ENCODE measurements at places on chromosomes 16 and 17.

- DNase-seq = no peak
These were observed 123.4 kb upstream of the NOL11 start for GRCh38 chr17:67594115-67594880.

GRCh38 chr17:72605543-72605942 is 484.7 kb downstream of the SOX9 start:
- no peak for DNase-seq

- peak; percentile 26 for DNase-seq
These were observed 16.5 kb downstream of the CD300LB start for GRCh38 chr17:74514632-74515334.

DNA sequence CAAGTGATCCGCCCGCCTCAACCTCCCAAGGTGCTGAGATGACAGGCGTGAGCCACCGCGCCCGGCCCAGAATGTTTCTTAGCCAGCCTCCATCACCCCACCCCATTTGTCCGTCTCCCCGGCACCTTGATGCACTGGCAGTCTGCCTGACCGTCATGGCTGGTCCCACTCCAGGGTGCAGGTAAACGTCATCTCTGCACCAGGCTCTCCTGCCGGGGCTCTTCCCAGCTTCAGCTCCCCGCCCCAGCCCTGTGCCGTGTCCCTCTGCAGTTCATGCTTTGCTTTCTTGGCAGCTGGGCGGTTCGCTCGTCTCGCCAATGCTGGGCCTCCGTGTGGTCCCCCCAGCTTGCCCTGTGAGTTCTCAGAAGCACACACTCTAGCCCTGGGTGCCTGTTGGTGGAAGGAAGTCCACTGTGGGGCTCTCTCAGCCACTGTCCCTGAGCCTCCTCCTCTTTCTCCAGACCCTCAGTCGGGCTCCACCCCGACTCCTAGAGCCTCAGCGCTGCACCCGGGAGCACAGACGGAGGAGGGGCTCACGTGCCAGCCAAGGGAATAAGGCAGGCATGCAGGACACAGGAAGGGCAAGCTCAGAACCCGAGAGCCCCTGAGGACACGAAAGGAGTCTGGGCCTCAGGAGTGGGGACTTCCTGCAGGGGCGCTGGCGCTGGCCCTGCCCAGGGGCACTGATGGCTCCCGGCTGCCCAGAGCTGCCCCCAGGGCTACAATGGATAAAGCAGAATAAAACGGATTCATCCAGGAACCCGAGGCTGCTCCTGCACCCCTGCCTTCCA is 12.0 kb downstream of the HS3ST6 start:
- no peak for DNase-seq

GRCh38 chr16:35305476-35305875 is 1846.1 kb downstream of the TP53TG3F start:
- no peak for DNase-seq

GRCh38 chr17:6162892-6163291 is 92.7 kb downstream of the WSCD1 start:
- DNase-seq = no peak

GRCh38 chr17:77654850-77655249 is 303.7 kb upstream of the TNRC6C start:
- no peak for DNase-seq

GRCh38 chr17:67531291-67531690 is 154.2 kb downstream of the PITPNC1 start:
- DNase-seq = no peak

GRCh38 chr17:7552621-7553051 is 3.8 kb downstream of the TNFSF12 start:
- DNase-seq = no peak

DNA sequence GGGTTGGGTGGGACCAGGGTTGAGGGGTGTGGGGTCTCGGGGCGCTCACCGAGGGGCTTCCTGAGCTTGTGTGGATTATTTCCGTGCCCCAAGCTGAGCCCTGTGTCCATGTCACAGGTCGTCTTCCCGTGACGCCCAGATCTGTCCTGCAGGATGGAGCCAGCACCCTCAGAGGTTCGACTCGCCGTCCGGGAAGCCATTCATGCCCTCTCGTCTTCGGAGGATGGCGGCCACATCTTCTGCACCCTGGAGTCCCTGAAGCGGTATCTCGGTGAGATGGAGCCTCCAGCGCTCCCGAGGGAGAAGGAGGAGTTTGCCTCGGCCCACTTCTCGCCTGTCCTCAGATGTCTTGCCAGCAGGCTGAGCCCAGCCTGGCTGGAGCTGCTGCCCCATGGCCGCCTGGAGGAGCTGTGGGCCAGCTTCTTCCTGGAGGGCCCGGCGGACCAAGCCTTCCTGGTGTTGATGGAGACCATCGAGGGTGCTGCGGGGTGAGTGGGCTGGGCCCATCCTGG is 1.0 kb downstream of the TELO2 start:
- no peak for DNase-seq

- DNase-seq = no peak
These were observed 20.9 kb downstream of the RNF213 start for GRCh38 chr17:80281516-80281915.

DNA sequence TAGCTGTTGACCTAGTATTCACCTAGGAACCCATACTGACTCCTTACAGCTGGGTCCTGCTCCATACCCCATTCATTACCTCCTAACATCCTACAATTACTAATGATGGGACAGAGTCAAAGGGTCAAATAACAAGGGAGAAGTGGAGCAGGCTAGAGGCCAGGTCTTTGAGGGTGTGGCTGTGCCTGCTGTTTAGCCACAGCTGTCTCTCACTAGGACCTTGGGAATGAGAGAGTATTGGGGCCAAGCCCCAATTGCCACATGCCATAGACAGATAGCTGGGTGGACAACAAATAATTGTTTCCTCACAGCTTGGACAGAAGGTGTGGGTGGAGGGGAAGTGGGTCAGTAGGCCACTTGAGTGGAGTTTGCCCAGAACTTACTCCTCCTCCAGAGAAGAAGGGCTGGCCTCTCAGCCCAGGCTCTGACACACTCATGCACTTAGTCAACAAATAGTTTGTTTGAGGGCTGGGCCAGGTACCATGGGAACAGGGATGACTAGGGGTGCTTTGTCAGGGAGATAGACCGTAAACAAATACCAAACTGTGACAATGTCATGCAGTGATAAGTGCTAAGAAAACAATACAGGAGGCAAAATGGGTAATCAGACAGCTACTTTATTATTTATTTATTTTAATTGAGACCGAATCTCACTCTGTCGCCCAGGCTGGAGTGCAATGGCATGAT is 10.2 kb upstream of the CENPT start:
- DNase-seq = no peak

DNA sequence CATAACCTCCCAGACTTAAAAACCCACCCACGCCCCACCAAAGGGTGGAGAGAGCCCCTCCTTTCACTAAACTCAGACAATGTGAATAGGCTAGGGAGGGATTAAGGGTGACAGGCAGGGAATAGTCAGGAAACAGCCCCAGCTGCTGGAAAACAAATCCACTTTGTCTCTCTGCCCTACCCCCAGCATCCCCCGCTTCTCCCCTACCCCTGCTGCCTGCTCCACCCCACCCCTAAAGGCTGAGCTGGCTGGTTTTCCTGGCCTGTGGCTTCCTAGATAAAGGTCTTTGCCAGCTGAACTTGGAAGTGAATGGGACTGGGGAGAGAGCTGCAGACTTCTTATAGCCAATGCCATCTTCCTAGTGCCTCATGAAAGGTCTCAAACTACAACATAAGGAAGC is 15.0 kb downstream of the CAVIN1 start:
- no peak for DNase-seq

DNA sequence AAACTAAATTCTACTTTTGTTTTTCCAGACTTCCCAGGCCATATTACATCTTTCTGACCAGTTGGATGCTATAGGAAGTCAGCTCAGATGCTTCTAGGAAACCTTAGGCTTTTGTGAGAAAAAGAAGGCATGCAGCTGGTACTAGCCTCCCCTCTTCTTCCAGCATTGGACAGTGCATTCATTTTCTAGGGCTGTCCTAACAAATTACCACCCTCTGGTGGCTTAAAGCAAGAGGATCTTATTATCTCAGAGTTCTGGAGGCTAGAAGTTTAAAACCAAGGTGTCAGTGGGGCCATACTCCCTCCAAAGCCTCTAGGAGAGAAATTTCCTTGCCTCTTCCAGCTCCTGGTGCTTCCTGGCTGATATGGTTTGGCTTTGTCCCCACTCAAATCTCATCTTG is 467.8 kb downstream of the SLC39A11 start:
- DNase-seq = no peak

DNA sequence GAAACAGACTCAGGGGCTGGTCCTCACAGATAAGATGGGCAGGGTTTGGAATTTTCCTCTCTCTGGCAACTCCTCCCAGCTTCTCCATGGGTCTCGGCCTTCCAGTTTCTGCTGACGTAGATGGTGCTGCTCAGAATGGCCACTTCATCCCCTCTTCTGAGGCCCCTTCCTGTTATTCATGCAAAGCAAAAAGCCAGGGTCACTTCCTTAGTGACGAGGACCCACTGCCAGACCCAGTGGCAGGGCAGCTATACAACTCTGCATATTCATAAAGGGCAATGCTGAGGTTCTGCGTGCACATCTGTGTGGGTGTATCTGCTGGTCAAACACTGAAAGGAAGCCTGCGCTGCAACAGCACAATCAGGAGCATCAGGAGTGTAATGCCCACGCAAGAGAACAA is 108.8 kb downstream of the WSCD1 start:
- no peak for DNase-seq

DNA sequence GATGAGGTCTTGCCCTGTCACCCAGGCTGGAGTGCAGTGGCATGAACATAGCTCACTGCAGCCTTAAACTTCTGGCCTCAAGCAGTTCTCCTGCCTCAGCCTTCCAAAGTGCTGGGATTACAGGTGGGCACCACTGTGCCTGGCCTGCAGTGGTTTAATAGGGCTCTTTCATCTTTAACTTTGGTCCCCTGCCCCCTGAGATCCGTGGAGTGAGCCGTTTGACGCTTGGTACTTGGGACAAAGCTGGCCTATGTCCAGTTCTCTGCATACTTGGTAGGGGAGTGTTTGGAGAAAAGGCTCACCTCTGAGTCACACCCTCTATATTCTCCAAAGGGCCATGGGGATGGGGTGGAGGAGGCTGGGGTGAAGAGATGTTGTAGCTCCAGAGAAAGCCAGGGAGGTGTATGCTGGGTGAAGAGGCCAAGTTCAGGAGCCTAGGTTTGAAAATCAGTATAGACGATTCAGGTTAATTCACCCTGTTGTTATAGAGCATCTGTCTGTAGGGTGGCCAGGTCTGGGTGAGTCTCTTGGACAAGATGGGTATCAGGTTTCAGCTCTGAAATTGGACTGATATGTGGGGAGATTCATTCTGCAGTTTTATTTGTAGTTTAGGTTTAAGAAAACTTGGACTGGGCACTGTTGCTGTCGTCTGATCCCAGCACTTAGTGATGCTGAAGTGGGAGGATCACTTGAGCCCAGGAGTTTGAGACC is 17.6 kb downstream of the ABCC1 start:
- DNase-seq = no peak

DNA sequence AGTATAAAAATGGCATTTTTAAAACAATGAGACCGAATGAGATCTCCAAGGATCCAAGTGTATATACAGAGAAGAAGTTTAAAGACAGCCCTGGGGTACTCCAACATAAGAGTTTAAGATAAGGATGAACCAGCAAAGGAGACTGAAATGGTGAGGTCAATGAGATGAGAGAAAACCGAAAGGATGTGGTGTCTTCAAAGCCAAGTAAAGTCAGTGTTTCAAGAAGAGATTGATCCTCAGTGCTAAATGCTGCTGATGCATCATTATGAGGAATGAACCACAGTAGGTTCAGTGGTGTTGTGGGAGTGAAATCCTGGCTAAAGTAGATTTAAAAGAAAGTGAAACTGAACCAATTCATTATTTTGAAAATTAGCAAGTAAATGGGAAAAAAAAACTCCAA is 38.1 kb upstream of the NLK start:
- no peak for DNase-seq

- no peak for DNase-seq
These were observed 59.1 kb downstream of the TRIM37 start for GRCh38 chr17:59047616-59048015.
